ENCODE measurements at places on chromosomes 2 and 18.

GRCh38 chr2:119940856-119941255, 72.0 kb upstream of the EPB41L5 start:
- DNase-seq: no peak

DNA sequence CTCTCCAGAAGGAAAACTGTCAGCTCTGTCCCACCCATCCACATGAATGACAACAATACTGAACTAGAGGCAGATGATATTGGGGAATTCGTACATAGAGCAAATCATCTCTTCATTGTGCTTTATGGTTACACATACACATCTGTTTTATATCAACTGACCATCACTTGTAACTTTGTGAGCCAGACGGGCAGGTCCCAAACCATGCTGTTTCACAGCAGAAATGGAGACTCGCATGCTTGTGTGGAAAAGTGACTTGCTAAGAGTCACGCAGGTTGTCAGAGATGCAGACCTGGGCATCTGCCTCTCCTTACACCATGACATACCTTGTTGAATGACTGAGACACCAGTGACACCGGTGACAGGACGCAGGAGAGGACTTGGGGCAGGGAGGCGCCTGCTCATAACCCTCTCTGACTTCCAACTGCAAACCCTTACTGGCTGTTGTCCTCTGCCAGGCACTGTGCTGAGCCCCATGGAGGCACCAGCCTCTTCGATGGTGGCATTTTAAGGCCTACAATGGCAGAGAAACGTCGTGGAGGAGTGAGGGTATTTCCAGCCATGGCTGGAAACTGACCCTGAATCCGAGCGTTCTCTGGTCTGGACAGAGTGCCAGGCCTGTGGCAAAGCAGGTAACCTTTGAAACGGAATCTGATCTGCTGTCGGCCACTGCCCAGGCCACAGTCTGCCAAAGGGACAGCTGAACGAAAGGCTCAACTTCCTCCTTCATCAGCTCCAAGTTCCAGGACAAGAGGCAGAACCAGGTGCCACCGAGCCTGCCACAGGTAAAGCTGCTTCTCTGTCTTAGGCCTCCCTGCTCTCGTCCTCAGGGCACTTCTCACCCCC, 26.9 kb upstream of the ROCK2 start:
- DNase-seq: no peak

GRCh38 chr2:121297217-121297830, 12.3 kb upstream of the TFCP2L1 start:
- DNase-seq: peak; percentile 32

GRCh38 chr18:78587096-78587495, 392.5 kb upstream of the SALL3 start:
- no peak for DNase-seq

GRCh38 chr2:74741629-74742028, 87.6 kb downstream of the SEMA4F start:
- peak; percentile 83 for DNase-seq

- no peak for DNase-seq
These were observed 49.9 kb upstream of the DAPL1 start for GRCh38 chr2:158745067-158745865.

DNA sequence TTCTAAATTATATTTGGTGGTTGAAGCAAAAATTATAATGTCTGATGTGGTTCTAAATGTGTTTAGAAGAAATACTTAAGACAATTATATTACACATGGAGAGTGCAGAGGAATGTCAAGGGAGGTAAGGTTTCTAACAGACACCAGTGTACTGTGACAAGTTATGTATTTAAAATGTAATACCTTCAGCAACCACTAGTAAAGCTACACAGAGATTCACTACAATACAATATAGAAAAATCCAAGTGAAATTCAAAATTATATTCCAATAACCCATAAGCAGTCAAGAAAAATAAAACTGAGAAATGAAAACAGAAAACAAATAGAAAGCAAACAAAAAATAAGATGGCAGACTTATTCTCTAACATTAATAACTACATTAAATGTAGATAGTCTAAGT, 249.5 kb upstream of the KLHL14 start:
- no peak for DNase-seq

Data from MV-4-11 (cell line).